ENCODE measurements at places on chromosomes 6 and 20.

DNA sequence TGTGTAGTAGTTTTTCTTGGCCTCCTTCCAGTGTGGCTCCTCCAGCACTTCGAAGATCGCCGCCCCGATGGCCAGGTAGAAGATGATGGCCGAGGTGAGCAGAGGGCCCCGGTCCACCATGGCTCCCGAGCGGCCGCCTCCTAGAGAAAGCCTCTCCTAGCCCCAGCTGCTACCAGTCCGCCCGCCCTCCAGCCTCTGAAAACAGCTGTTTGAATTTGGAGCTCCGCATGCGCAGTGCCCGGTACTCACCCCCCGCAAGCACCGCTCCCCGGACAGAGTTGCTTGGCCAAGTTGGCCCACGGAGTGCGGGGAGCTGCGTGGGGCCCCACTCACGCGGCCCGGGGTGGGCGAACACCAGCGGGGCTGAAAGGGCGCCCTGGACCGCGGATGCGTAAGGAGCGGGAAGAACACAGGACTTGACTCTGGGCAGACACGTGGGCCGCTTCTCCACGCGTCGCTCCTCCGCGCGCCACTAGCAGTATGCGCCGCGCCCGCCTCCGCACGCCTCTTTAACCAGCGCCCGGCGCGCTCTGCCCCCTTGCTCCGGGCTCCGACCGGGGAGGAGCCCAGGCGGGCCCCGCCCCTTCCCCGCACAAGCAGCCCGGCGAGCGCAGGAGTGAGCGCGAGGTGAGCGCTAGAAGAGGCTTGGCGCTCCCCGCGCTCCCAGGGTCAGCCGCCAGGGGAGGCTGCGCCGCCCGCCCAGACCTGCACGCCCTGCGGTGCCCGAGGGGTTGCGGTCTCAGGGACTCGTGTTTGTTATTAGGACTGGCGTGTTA is at the start of gene KCNK5:
Gene KCNK5 (minus strand): TSS at position 484 of the 776 bp plus-strand sequence. CDS start 364 bp downstream, at position 120.
- peak within 1 kb of the TSS; percentile 48 for H3K4me3 ChIP-seq
- peaks cover 11% of the 10 kb centered on the region for H3K27me3 ChIP-seq
- no peak for DNase-seq

GRCh38 chr20:46416421-46416820 is 10.0 kb upstream of the ELMO2 start:
- H3K4me1 ChIP-seq: no peaks in the 10 kb centered on the region
- DNase-seq: no peak
- no peaks in the 10 kb centered on the region for H3K36me3 ChIP-seq
- H3K4me3 ChIP-seq: no peak overlapping the region

GRCh38 chr6:43493833-43494232 is 16.3 kb downstream of the LRRC73 start:
- peak overlapping the region; percentile 64 for H3K27ac ChIP-seq
- H3K36me3 ChIP-seq: no peaks in the 10 kb centered on the region
- H3K27me3 ChIP-seq: no peaks in the 10 kb centered on the region
- DNase-seq: no peak
- peaks cover 15% of the 10 kb centered on the region for H3K4me1 ChIP-seq
- H3K4me3 ChIP-seq: no peak overlapping the region

- no peaks in the 10 kb centered on the region for H3K4me1 ChIP-seq
- DNase-seq: no peak
- H3K36me3 ChIP-seq: no peaks in the 10 kb centered on the region
- no peak overlapping the region for H3K4me3 ChIP-seq
Observed at GRCh38 chr6:104087765-104088164, 772.0 kb downstream of the HACE1 start.

DNA sequence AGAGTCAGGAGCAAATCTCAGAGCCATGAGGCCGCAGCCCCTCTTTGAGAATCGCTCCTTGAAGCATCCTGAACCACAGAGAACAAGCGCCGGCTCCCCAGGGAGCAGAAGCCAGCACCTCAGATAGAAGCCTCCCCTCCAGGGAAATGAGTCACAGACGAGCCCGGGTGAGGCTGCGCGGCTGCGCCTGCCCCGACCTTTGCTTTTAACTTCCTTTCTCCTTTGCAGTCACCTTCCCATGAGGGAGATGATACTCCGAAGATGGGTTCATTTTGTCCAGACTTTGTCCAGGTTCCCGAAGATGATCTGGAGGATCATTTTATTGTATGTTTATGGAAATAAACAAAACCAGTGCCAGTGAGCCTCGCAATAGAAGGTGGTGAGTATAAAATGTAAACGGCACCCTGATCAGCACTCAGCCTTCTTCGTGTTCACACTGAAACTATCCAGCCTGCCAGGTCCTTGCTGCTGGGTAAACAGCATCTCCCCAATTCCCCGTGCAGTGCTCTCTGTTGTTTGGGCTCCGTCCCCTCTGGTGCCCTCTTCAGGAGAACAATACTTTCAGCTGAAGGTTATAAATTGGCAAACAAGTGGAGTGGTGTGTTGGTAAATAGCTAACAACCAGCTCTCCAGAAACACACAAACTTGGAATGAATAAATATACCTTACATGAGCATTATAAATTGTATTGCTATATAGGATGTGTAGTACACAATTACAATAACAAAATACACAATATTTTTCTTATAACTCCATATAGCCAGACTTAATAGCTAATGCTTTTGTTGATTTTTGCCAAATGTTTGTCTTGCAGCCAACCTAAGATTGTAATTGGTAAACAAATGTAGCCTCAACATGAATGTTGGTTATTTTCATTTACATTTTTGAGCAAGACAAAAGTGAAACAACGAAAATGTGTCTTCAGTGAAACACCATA is 41.4 kb upstream of the TMEM181 start:
- H3K27me3 ChIP-seq: no peaks in the 10 kb centered on the region
- H3K36me3 ChIP-seq: no peaks in the 10 kb centered on the region
- H3K4me3 ChIP-seq: peak overlapping the region; percentile 59
- peak overlapping the region; percentile 57 for H3K27ac ChIP-seq

GRCh38 chr6:20204512-20204894 is 7.8 kb downstream of the MBOAT1 start:
- H3K27ac ChIP-seq: peak overlapping the region; percentile 27
- H3K27me3 ChIP-seq: no peaks in the 10 kb centered on the region
- H3K36me3 ChIP-seq: no peaks in the 10 kb centered on the region

DNA sequence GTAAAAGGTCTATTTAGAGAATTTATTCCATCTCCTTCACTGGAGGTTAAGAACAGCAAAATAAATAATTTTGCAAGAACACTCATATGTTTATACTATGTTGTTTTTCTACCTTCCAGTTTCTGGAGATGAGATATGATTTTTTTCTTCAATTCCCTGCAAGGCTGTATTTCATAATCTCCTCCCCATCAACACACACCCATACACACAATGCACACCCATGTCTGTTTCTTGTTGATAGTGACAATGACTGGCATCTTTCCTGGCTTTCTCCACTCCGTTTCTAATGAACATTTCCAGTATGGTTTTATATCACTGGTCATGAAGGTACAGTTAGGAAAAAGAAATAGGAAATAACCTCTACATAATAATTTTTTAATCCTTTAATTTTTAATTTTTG is 202.1 kb downstream of the ARHGAP18 start:
- no peak overlapping the region for H3K27ac ChIP-seq
- no peaks in the 10 kb centered on the region for H3K27me3 ChIP-seq

- no peaks in the 10 kb centered on the region for H3K36me3 ChIP-seq
- H3K4me3 ChIP-seq: no peak overlapping the region
- no peak for DNase-seq
- H3K27me3 ChIP-seq: no peaks in the 10 kb centered on the region
Observed at GRCh38 chr6:70857387-70858077, 99.3 kb downstream of the B3GAT2 start.

All from breast epithelium (tissue), 4 donors.